ENCODE measurements at places on chromosomes 1 and 21.

DNA sequence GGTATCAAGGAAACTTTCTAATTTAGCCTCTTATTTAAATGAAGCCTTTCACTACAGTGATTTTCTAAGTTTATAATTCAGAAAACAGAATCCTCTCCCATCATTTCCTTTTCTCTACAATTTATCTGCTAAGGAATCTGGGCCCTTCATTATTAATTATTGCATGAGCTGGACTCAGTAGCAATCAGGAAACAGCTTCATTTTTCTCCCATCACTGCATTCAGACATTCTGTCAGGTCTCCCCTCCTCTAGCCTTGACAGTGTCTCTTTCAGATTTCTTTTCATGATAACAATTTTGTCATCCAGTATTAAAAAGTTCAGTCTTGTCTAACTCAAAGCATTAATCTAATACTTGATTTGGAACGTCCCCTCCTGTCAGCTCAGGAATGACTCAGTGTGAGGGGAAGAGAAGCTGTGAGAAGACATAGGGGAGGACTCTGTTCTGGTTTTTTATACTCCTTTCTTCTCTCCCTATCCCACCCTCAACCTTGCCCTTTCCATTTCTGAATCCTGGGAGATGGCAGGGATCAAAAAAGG lies 28.1 kb downstream of the SLC44A5 start:
- DNase-seq = no peak

DNA sequence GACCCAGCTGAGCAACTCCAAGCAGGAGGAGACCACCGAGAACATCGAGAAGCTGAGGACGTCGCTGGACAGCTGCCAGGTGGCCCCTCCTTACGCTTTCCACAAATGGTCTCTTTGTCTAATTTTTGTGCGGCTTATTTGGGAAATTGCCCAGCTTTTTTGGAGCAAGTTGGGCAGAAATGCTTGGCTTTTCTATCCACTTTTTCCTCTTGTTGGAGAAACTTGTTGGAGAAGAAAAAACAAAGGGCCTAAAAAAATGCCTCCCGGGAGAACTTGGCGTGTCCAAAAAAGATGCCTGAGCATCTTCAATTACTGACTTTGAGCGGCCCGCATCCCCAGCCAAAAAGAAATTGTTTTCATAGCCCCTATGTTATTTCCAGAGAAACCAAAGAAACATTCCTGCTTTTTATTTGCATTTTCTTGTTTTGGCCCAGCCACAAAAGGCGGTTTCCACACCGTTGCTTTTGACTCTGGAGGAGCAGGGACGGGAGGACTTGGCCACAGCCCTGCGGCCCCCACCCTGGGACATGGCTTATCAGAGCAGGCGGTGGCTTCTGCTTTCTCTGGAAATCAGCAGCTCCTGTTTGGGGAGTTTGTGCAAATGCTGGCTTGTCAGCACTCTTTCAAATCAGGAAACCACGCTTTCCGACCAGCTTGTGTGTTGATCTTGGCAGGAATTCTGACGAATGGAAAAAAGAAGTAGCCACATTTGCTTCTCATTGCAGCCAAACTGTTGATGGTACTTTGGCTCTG lies 81.2 kb upstream of the EFHD2 start:
- no peak for DNase-seq

- DNase-seq = no peak
Observed at GRCh38 chr1:67659229-67659628, 25.8 kb upstream of the GADD45A start.

- no peak for DNase-seq
Observed at GRCh38 chr1:9591669-9592509, 3.2 kb downstream of the TMEM201 start.

- DNase-seq = no peak
Observed at GRCh38 chr1:12594966-12595756, 22.8 kb downstream of the DHRS3 start.

DNA sequence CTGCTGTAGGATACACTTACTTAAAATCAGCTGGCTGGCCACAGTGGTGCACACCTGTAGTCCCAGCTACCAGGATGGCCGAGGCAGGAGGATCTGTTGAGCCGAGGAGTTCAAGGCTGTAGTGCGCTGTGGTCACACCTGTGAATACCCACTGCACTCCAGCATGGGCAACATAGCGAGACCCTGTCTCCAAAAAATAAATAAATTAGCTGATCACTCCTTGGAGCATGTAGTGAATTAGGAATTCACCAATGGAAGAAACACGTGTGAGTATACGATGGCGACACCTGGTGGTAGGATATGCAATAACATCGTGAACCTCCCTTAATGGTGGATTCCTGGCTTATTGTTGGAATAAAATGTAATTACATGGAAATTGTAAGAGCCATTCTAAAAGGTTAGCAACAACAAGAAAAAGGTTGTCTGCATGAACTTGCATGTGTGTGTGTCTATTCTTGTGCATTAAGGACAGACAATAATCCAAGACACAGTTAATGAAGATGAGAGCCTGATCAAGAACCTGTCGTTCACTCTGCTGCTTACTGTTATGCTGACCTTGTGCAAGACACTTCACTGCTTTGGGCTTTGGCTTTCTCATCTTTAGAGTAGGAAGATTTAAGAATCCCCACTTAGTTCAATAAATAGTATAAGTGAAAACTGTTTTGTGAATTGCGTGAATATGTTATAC lies 38.6 kb upstream of the COX20 start:
- no peak for DNase-seq

DNA sequence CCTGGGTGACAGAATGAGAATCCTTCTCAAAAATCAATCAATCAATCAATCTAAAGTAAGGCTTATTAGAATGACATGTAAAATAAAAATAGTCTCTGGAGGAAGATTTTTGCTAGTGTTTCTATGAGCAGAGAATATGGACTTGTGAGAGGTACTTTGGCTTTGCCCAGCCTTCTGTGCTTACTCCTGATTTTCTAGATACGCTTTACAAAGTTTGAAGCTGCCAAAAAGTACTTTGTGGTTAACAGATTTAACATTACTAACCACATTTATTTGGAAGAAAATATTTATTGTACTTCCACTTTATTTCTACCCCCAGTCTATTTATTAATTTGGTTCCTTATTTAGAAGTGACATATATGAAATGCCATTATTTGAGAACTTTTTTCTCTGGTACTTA lies 41.0 kb downstream of the CEP350 start:
- no peak for DNase-seq

DNA sequence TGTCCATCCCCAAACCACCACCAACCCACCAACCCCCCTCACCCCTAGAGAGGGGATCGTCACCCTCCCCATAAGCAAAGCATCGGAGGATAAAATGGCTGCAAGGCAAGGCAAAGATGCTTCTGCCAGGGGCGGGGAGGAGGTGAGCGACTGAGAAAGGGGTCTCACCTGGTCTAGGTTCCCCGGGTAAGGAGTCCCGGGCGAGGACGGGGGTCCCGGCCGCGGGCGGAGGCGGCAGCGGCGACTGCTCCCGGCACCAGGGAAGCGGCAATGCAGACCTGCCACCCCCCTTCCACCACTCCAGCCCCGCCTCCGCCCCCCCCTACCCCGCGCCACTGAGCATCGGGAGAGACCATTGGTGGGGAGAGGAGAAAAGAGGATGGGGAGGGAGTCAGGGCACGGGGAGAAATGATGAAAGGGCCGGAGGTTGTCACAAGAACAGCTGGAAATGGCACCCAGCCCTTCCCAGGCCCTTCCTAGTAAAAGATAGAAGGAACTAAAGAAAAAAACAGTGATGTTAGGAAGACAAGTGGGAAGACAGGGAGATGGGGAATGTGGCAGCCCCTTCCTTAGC lies at the start of gene SV2A:
SV2A (minus strand) TSS at position 274 of the 574 bp plus-strand sequence. CDS start 4,004 bp downstream, outside the sequence.
- no peak for DNase-seq

DNA sequence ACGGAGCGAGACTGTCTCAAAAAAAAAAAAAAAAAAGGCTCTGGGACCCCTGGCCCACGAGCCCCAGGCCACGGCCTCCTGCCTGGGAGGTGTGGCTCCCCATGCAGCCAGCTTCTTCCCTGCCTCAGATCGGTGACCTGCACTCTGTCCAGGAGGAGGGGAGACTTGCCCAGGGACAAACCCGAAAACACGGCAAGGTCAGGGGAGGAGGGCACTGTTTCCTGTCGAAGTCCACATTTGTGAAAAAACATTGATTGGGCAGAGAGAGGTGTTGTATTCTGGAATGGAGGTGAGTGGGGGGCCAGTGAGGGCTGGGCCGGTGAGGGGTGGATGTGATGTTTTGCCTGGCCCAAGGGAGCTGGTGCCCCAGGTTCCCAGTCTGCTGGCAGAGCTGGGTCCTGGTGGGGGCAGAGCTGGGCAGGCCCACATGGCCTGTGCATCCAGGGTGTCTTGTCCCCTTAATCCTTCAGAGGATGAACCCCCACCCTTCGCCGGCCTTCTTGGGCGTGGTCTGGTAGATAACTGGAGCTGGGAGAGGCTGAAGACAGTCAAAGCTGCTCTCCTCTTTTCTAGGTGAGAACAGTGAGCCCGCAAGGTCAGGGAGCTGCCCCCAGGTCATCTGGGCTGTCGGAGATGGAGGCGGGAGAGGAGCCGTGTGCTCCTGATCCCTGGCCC lies 12.4 kb upstream of the FAAP20 start:
- no peak for DNase-seq

DNA sequence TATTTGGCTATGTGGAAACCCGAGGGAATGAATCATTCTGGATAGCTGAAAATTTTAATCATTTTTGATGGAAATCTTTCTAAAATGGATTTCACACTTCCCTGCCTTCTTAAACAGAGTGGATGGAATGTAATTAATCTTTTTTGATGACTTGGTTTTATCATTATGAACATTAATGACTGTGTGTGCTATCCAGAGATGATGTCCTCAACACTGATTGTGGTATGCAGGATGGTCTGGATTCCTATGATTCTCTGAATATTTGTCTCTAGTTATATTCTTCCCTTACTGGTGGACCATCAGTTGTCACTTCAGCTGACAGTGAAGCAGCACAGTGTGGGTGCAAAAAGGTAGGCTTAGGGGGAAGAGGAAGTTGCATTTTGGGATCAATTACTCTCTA lies 513.5 kb downstream of the LMO4 start:
- no peak for DNase-seq

DNA sequence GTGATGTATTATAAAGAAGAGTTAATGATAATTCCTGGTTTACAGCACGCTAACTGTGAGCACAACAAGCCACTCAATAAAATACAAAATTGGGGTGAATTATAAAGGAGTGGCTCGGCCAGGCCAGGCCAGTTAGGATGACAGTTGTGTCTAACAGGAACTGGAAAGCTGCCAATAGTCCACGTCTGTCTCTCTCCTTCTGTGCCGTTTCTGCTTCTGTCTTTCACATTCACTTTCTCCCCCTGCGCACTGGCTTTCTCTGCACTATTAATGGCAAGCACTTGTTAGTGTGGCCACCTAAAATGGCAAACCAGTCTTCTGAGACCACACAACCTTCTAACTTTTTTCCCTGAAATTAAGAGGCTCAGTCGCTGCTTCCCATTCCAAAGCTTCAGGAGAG lies 394.3 kb downstream of the NTNG1 start:
- DNase-seq = no peak

DNA sequence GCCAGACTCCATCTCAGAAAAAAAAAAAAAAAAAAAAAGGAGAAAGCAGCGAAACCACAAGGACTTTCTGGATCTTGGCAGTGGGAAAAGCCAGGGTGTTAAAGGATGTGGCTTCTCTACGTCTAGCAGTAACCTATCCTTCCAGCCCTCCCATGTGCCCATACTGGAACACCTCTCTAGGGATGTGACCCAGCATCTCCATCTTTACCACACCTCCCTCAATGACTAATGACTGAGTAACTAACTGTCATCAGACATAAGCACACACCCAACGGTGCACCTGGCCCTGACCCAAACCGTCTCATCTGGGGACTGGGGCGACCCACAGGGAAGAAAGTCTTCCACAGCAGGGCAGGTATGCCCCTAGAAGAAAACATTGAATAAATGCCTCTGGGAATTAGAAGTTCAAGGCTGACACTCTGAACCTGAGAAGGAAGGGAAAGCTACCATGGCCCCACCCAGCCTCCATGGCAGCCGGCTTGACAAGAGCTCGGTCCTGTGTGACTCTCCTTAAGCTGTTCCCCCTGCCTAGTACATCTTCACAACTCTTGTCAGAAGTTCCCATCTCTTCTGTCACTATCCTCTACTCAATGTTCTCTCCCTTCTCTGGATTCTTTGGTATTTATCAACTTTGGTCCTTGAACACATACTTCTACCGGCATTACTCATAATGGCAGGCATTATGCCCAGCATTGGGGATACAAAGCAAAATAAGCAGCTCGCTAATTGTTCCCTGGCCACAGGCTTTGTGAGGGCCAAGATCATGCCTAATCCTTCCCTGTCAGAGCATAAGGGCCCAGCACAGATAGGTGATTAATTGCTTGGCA lies 14.8 kb upstream of the PAQR6 start:
- DNase-seq = no peak

DNA sequence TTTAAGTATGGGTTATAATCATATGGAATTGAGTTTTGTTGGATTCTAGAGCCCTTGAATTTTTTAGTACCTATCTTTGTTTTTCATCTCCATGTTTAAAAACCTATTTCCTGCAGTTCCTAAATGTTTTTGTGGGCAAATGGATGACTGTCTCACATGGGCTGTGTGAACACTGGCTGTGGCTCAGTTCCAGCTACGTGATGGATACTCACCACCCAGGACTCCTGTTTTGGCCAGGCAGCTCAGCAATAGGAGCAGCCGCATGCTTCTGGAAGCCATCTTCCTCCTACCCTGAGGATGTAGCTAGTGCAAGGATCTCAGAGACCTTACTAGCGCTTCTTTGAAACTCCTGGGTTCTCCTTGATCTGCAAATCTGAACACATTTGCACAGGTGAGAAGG lies 2.8 kb downstream of the REG4 start:
- no peak for DNase-seq

GRCh38 chr1:220966881-220967611 lies 87.8 kb downstream of the HLX start:
- no peak for DNase-seq

DNA sequence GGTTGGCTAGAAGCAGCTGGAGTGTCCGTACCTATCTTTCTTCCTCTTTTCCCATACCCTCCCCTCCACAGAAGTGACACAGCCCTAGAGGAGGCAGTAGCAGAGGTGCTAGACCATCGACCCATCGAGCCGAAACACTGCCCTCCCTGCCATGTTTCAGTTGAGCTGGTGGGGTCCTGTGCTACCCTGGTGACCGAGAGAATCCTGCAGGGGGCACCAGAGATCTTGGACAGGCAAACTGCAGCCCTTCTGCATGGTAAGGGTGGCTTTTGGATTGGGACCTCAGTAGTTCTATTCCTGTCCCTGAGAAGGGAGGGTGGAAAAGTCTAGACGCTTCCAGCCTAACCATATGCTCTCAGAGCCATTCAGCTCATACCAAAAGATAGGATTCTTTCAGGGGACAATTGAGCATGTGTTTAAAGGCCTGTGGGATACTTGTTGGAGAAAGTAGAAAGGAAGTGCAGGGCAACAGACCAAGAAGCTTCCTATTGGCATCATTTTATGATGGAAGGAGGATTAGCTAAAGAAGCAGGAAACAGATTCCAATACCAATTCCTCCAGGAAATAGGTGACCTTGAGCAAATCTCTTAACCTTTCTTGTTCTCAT lies 11.7 kb upstream of the BNIPL start:
- no peak for DNase-seq

DNA sequence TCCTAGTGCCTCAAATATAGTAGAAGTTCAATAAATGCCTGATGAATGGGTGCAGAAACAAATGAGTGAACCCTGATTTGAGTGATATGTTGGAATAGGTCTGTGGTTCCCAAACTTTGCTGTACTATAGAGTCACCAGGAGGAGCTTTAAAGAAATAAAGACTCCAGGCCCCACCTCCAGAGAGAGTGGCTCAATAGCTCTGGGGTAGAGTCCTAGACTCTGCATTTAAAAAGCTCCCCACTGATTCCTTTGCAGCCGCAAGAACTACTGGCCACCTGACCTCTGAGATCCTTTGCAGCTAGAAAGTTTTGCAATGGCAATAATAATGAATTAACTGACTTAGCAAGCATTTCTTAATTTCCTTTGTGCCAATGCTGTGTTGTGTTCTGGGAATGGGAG lies 20.9 kb downstream of the TCHHL1 start:
- no peak for DNase-seq

GRCh38 chr21:38259665-38260064 lies 2.9 kb downstream of the KCNJ15 start:
- no peak for DNase-seq

Measured in esophagus squamous epithelium (tissue), 5 donors.